ENCODE measurements at places on chromosomes 3 and 15.
A peak's percentile ranks its signal among the peaks of the same experiment; 100 is the strongest.

DNA sequence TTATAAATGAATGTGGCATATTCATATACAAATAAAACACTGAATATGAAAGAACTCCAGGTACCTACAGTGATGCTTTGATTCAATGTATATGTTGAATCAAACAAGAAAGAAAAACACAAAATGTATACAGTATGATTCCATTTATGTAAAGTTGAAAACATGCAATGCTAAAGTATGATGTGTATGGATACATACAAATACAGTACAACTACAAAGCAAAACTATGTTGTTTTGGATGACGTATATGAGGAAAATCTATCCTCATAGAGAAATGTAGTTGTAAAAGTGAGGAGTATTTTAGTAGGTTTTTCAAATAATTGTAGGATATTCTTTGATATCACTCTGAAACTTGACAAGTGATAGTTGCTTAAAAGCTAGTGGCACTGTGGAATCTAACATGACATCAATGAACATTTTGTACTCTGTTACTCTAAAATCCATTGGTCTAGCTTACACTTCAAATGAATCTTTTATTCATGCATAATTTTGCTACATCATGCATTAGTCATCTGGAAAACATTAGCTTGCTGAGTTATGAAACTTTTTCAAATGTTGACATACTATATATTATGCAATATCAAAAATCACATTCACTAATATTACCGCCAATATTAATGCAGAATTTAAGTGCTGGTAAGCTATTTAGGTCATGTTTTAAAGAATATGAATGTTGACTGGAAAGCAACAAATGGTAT, 278.1 kb upstream of the CHRNA7 start:
- H3K27me3 ChIP-seq: peaks cover 6% of the 10 kb centered on the region
- H3K4me3 ChIP-seq: no peak overlapping the region
- H3K4me1 ChIP-seq: no peaks in the 10 kb centered on the region
- DNase-seq: no peak
- no peaks in the 10 kb centered on the region for H3K36me3 ChIP-seq
- no peak overlapping the region for H3K27ac ChIP-seq

DNA sequence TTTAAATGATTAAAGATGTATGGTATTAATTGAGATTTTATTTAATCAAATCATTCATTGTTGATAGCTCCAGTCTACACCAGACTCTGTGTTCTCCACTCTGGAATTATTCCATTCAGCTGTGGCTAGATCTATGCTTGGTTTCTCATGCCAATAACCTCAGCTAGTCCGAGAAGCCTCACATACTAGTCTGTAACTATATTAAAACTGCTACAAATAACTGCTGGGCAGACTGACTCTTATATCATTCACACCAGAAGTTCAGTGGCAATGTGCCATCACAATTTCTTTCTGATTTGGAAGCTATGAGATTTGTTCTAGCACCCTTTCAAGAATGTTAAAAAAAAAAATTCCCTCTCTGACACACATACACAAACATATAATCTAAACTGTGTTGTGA, 947.3 kb downstream of the ROBO1 start:
- H3K27ac ChIP-seq: no peak overlapping the region
- H3K4me1 ChIP-seq: no peaks in the 10 kb centered on the region
- H3K4me3 ChIP-seq: no peak overlapping the region
- no peak for DNase-seq

GRCh38 chr3:53902711-53903110, 11.1 kb upstream of the SELENOK start:
- no peak for DNase-seq
- no peak overlapping the region for H3K27ac ChIP-seq
- peaks cover 41% of the 10 kb centered on the region for H3K27me3 ChIP-seq
- H3K4me1 ChIP-seq: no peaks in the 10 kb centered on the region
- H3K4me3 ChIP-seq: no peak overlapping the region
- no peaks in the 10 kb centered on the region for H3K36me3 ChIP-seq

GRCh38 chr15:75673426-75674235, 25.9 kb downstream of the SNX33 start:
- no peak overlapping the region for H3K4me3 ChIP-seq
- no peaks in the 10 kb centered on the region for H3K36me3 ChIP-seq
- H3K27ac ChIP-seq: no peak overlapping the region
- no peaks in the 10 kb centered on the region for H3K27me3 ChIP-seq

DNA sequence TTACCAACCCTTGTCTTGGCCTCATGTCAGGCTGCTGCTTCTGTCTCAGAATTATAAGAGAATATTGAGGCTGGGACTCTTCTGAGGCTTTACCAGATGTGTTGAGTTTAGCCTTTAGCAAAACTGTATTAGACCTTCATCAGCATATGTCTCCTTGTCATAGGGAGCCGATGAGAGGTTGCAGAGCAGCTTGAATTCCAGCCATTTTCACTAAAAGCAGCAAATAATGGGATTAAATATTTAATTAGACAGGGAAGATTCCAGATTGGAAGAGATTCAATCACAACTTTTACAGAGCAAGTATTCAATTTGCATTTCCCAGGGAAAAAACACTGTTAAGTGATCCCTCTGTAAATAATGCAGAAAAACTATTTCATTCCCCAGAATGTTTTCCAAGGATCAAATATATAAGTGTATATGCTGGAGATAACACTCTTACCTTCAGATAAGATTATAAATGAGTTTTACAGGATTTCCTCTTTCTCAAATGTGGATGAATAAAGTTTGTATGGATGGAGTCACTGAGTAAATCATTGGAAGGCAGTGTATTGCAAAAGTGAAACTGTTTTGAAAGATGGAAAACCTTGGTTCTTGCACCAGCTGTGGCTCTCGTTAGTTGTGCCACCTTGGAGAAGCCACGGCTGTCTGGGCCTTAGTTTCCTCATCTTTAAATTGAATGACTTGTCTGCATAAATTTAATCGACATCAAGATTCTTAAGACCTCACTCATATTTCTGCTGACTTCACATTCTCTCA, 466.4 kb upstream of the SGO1 start:
- H3K27me3 ChIP-seq: no peaks in the 10 kb centered on the region
- H3K36me3 ChIP-seq: no peaks in the 10 kb centered on the region
- H3K4me3 ChIP-seq: no peak overlapping the region
- no peaks in the 10 kb centered on the region for H3K4me1 ChIP-seq
- H3K27ac ChIP-seq: no peak overlapping the region

GRCh38 chr3:173109143-173109542, 31.9 kb downstream of the SPATA16 start:
- H3K27me3 ChIP-seq: no peaks in the 10 kb centered on the region
- no peaks in the 10 kb centered on the region for H3K4me1 ChIP-seq
- no peak for DNase-seq

- DNase-seq: no peak
- no peak overlapping the region for H3K4me3 ChIP-seq
- no peaks in the 10 kb centered on the region for H3K36me3 ChIP-seq
- no peak overlapping the region for H3K27ac ChIP-seq
- H3K4me1 ChIP-seq: no peaks in the 10 kb centered on the region
Observed at GRCh38 chr3:7188551-7188950, 327.6 kb downstream of the GRM7 start.

DNA sequence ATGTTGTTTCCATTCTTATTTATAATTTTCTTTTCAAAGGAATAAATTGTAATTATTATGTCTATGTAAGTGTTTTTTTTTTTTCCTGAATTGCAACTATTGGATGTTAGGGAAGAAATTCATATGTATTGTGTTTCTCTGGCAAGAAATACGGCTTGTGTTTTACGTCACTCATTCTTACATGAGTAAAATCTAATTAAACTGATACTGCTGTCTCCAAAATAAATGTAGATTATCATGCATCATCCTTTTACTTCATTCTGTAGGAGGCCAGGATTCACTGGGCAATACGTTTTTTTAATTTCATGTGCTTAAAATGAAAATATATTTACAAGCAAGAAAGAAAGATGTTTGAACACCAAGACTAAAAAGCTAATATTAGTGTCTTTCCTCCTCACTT, 590.8 kb downstream of the OTOL1 start:
- no peaks in the 10 kb centered on the region for H3K27me3 ChIP-seq
- H3K4me3 ChIP-seq: no peak overlapping the region
- DNase-seq: no peak
- no peak overlapping the region for H3K27ac ChIP-seq
- no peaks in the 10 kb centered on the region for H3K36me3 ChIP-seq

DNA sequence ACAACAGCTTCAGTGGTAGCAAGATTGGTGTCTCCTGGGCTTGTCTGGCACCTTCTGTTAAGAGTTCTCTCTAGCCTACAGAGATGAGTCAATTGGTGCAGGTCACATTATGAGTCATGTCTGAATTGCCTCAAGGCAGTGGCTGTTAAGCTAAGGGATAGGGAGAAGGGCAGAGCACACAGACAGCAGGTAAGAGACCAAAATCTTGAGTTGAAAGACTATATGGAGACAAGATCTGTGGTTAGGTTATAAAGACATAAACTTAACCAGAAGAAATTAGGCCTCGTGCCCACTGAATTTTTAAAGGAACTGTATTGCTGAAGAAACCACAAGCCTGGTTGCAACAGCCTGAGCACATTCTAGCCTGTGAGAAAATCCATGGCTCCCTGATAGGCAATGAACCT, 19.2 kb upstream of the KPNA1 start:
- H3K36me3 ChIP-seq: peaks cover 73% of the 10 kb centered on the region
- no peak overlapping the region for H3K27ac ChIP-seq
- H3K4me3 ChIP-seq: no peak overlapping the region
- DNase-seq: peak; percentile 41
- peaks cover 36% of the 10 kb centered on the region for H3K4me1 ChIP-seq
- H3K27me3 ChIP-seq: no peaks in the 10 kb centered on the region

DNA sequence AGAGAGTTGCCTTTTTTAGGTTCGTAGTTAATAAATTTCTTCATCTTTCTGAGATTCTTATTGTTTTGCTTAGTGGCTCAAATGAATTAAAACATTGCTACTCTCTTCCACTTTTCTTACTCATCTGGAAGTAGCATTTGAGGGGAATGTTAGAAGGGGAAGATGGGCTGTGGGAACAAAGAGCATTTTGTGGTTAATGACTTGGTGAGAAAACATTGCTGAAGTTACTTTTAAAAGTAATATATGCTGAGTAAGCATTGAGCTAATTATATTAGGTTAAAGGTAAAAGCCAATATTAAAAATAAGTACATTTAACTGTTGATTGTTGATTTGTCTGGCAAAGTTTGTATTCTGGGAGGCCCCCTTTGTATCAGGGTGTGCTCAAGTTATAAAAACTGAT, 5.7 kb downstream of the MORF4L1 start:
- H3K36me3 ChIP-seq: peaks cover 44% of the 10 kb centered on the region
- no peak overlapping the region for H3K4me3 ChIP-seq
- no peaks in the 10 kb centered on the region for H3K27me3 ChIP-seq
- peak overlapping the region; percentile 55 for H3K27ac ChIP-seq
- no peak for DNase-seq

- DNase-seq: peak; percentile 30
- H3K27me3 ChIP-seq: peaks cover 60% of the 10 kb centered on the region
- no peaks in the 10 kb centered on the region for H3K36me3 ChIP-seq
- peaks cover 7% of the 10 kb centered on the region for H3K4me1 ChIP-seq
- H3K27ac ChIP-seq: no peak overlapping the region
Observed at GRCh38 chr3:123447749-123448517, 957 bp downstream of the ADCY5 start.

- H3K27ac ChIP-seq: no peak overlapping the region
- peaks cover 2% of the 10 kb centered on the region for H3K4me1 ChIP-seq
- H3K36me3 ChIP-seq: no peaks in the 10 kb centered on the region
- no peak overlapping the region for H3K4me3 ChIP-seq
- DNase-seq: no peak
Observed at GRCh38 chr15:82950295-82950694, 2.2 kb downstream of the HOMER2 start.

DNA sequence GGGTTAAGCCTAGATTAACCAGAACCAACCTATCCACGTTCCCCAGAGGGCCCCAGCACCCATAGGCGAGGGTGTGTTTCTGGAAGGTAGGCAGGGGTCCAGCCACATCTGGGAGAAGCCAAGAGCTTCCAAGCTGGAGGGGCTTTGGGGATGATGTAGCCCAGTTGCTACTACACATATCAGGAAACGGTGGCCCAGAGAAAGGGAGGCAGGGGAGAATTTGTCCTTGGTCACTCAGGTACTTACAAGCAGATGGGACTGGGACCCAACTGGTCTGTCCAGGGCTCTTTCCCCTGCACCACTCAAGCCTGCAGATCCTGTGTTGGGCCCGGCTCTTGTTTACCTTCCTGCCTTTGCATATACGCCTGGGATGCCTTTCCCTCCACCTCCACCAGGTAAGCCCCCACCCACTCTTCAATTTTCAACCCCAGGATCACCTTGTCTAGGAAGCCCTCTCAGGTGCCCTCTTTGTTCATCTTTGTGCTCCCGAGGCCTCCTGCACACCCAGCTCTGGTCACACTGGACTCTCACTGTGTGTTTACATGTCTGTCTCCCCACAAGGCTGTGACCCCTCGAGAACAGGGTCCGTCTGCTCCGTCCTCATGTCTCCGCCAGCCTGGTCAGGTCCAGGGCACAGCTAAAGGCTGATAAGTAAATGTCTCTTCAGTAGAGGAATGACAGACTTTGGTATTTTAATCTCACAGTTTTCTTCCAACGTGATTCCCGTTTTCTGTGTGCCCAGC, 204.4 kb upstream of the LINGO1 start:
- no peak for DNase-seq

DNA sequence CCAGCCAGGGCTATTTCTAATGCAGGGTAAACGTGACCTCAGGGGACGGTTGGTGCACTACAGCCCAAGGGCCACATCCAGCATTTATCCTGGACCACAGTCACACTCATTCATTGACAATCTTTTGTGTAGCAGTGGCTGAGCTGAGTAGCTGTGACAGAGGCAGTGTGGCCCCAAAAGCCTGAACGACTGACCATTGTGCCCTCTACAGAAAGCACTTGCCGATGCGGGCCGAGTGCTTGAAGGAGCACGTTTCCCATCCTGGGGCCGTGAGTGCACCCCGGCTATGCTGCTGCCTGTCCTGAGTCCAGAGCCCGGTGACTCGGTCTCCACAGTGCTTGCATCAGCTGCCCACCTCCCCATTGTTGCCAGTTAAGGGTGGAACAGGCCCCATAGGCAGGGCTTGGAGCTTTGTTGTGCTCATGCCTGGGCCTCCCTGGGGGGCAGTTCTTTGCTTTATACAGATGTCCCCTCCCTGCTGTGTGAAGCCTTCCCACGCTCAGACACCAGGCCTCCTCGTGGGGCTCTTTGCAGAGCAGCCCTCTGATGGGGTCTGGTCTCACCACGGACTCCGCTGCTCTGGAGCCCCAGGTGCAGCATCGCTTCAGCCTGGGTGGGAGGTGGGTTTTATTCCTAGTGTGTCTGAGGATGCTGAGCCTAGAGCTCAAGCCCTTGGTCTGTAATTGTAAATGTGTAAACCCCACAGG, 13.0 kb upstream of the SNRPA1 start:
- no peaks in the 10 kb centered on the region for H3K36me3 ChIP-seq
- H3K27me3 ChIP-seq: no peaks in the 10 kb centered on the region
- no peak overlapping the region for H3K27ac ChIP-seq
- H3K4me1 ChIP-seq: no peaks in the 10 kb centered on the region

DNA sequence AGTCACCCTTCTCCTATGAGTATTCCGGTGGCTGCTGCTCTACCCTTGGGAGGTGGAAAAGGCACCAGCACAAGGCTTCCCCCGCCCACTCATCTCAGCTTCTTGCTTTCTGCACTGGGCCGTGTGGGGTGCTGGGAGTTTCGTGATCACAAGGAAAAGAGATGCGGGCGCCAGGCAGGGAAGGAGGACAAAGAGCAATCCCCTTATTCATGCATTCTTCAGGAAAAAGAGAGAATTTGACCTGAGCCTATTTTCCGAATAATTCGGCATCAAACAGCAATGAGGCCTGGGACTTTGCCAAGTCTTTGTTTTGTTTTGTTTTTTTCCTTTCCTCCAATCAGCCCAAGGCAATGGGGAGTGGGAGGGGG, 102.2 kb upstream of the LPP start:
- no peak for DNase-seq
- H3K4me1 ChIP-seq: peaks cover 30% of the 10 kb centered on the region
- no peak overlapping the region for H3K4me3 ChIP-seq
